ENCODE measurements at places on chromosomes 6 and 20.

- no peak for DNase-seq
Observed at GRCh38 chr6:87925373-87926060, 122.1 kb upstream of the SPACA1 start.

- no peak for DNase-seq
Observed at GRCh38 chr6:28001751-28002150, 44.7 kb downstream of the OR2B6 start.

DNA sequence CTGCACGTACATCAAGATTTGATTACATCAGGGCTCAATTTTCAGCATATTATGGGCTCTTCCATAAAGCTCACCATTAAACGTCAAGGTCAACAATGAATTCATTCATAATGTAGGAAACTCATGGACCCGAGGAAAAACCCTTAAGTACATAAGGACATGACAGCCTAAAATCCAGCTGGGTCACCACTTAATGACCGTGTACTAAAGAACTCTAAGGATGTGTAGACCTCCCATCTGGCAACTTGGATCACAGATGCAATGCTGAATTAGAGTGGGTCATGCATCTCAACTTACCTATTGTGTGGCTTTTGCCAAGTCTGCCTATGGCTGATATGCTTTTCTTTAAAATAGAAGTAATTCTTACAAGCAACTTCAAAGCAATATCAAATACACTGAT lies 26.7 kb upstream of the DEFB112 start:
- no peak for DNase-seq

GRCh38 chr20:44714701-44715498 lies at the start of gene CCN5:
Gene CCN5 (plus strand): TSS chr20:44715369. CDS start chr20:44715391, 22 bp downstream.
- DNase-seq, result no peak

DNA sequence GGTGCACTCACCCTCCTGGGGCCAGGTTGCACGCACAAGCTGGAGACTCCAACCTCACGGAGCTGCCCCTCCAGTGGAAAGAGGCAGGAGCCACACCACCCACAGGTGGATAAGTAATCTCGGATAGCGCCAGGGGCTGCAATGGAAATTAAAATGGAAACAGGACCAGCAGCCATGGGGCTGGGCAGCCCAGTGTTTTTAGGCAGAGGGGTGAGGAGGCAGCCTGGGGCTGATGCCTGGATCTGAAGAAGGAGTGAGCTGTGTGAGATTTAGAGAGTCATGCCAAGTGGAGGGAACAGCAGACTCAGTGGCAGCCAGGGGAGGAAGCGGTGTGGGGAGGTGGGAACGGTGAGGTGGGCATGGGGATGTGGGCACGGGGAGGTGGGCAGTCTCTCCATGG lies 275.6 kb downstream of the SMOC2 start:
- no peak for DNase-seq

- no peak for DNase-seq
Observed at GRCh38 chr20:21518292-21518991, 4.6 kb upstream of the NKX2-2 start.

GRCh38 chr20:37315452-37316110 lies 26.1 kb downstream of the MANBAL start:
- DNase-seq, result no peak

GRCh38 chr6:142728910-142729481 lies 216.0 kb downstream of the HIVEP2 start:
- DNase-seq, result no peak

GRCh38 chr20:51563486-51564332 lies 21.2 kb upstream of the NFATC2 start:
- no peak for DNase-seq

GRCh38 chr6:157684620-157685299 lies 138.3 kb upstream of the SNX9 start:
- no peak for DNase-seq

- no peak for DNase-seq
Observed at GRCh38 chr6:47267301-47267700, 42.4 kb downstream of the TNFRSF21 start.

GRCh38 chr6:31479933-31480535 lies 17.9 kb upstream of the MICB start:
- no peak for DNase-seq

DNA sequence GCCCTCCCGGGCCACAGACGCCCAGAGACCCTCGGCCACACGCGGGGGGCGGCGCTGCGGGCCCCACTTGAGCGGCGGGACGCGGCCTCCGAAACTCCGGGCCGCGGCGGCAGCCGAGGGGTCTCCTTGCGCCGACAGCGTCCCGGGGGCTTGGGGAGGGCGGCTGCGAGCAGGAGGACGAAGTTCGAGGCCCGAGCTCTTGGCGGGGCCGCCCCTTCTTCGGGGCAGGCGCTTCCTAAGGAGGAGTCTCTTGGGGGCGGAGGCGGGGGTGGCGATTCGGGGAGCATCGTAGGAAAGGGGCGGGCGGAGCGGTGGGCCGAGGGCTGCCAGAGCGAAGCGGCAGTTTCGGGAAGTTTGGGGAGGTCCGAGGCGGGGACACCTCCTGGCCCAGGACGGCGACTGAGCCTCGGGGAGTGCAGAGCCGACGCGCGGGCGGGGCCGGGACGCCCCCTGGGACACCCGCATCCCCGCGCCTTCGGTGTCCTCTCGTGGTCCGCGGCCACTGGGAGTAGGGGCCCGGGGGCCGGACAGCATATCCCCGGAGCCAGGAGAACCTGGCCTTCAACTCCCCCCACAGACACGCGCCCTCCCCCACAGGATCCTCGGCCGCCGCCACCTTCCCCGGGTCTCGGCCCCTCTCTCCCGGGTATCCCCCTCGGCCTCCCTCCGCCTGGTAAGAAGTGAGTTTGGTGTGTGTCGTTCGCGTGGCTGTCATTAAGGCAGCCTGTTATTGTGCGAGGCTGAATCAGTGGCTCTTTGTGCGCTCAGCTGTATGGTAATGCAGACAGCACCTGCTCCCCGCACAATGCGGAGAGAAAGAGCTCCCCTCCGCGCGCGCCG lies 613 bp upstream of the DLL1 start:
- no peak for DNase-seq

DNA sequence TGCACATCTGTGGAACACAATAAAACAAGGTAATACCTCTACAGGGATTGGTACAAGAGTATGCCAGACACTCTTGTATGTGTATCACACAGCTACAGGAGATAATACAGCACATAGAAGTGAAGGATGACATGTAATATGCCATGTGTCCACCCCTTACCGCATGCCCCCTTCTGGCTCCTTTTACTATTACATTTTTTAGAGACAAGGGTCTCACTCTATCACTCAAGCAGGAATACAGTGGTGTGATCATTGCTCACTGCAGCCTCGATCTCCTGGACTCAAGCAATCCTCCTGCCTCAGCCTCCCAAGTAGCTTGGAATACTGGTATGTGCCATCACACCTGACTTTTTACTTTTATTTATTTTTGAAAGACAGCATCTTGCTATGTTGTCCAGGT lies 4.2 kb upstream of the NCR3 start:
- DNase-seq, result no peak

DNA sequence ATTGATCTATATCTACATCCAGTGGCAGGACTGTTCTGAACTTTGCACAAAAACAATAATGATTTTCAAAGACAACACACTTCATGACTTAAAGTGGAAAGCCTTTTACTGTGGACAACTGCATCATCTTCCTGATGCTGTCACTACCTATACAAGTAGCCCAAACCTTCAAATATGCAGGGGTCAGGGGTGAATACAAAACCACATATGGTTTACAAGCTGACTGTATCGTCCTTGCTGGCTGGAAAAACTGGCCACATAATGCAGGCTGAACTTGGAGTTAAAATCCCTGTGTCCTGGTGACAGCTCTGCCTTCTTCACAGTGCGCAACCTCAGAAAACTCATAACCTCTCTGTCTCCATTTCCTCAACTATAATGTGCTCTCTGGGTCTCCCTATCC lies 128.9 kb downstream of the GMDS start:
- no peak for DNase-seq

- no peak for DNase-seq
Observed at GRCh38 chr6:152636609-152637295, 410 bp downstream of the SYNE1 start.

DNA sequence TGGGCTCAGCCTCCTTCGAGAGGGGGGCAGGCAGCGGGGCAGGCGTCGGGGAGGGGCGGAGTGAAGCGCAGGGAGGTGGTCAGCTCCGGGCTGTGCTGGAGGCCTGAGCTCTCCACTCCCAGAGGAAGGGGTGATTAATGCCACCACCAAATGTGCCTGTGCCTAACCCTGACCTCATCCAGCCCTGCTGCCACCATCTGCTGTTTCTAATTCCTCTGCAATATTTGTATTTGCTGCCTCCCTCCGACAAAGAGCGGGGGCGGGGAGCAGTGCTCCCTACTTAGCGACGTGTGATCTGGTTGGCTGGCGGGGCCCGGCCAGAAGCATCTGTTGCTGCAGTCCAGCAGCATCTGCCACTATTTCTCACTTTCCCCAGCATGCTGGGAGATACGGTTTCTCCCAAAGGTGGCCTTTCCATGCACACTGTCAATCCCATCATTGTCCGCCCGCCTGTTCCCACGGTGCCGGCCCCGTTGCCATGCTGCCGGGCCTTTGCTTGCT lies 47.0 kb downstream of the DLL1 start:
- no peak for DNase-seq

- no peak for DNase-seq
Observed at GRCh38 chr6:138085839-138086222, 21.4 kb downstream of the PERP start.

- DNase-seq, result no peak
Observed at GRCh38 chr20:7094438-7094997, 327.0 kb downstream of the BMP2 start.

DNA sequence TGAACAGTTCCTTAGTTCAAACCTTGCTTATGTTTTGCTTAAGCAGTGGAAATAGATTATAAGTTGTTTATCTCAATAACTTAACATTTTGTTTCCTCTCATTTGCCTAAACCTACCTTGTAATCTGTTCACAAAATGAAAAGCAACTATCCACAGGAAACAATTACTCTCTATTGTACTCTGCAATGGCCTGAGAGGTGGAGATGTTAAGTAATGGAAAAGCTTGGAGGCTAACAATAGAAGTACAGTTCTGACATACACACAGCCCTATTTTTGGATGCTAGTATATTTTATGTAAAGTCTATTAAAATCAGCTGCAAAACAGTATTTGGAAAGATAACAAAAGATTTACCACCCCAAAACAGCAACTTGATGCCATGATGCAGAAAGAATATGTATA lies 82.1 kb downstream of the TINAG start:
- DNase-seq, result no peak

DNA sequence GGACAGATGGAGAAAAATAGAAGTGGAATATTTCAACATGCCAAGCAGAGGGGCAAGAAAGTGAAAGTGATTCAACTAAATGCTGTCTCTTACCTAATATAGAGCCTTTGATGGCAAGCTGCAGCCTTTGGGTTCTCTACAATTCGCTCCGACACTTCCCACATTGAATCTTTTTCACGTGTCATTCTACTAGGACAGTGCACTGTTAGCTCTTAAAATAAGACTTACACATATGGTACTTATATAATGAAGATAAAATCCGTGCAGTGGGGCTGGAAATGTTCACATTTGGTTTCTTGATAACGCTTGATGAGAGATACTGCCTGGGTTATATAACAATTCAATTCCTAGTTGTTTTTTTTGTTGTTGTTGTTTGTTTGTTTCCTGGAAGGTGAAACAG lies 502.4 kb downstream of the LMBRD1 start:
- DNase-seq, result no peak

GRCh38 chr6:110270165-110270564 lies 88.0 kb downstream of the METTL24 start:
- DNase-seq, result no peak

- no peak for DNase-seq
Observed at GRCh38 chr6:141677598-141678211, 455.0 kb upstream of the GJE1 start.

DNA sequence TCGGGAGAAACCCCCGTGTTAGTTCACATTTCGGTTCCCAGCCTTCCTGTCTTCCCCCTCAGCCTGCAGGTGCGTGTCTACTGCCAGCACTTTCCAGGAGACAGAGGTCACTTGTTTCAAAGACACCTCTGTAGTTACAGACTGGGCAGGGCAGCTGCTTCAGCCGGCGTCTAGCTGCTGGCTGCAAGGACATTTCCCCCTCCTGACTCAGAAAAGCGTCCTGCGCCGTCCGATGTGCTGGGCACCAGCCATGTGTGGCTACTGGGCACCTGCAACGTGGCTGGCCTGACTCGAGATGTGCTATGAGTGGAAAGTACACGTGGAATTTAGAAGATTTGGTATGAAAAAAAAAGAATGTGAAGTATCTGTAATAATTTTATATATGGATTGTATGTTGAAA lies 37.6 kb downstream of the RRBP1 start:
- no peak for DNase-seq

DNA sequence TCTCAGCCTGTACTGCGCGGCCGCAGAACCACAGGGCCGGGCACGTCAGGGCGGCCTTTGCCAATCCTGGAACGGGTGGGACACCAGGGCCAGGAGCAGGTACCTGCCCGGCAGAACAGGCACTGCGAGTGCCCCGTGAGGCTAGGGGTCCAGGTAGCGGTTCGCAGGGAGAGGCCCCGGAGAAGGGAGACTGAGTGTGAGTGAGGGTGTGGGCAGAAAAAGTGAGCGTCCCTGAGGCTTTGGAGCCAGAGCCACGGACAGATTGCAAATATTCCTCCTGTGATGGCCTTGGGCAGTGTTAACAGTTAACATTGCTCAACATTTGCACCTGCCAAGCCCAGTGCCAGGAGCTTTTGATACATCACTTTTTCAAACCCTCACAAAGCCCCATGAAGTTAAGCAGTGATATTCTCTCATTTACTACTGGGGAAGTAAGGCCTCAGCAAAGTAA lies 491 bp downstream of the GNMT start:
- DNase-seq, result no peak

- DNase-seq, result no peak
Observed at GRCh38 chr6:149150801-149151398, 166.6 kb upstream of the TAB2 start.

GRCh38 chr6:157045831-157046454 lies 268.8 kb downstream of the ARID1B start:
- no peak for DNase-seq

DNA sequence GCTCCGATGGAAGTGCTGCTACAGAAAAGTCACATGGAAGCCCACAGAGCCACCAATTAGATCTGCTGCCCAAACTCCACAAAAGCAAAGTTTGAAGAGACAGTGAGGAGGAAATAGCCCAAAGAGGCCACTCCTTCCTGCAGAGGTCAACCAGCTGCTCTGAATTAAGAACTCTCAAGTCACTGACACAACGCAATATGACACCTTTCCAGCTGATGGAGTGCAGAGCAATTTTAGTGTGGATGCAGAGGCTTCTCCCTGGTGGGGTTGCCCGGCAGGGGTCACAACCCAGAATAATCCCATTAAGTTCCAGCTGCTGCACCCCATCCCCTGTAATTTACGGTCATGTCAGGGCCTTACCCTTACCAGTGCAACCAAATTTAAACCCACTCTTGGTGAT lies 361.9 kb upstream of the JARID2 start:
- DNase-seq, result no peak

DNA sequence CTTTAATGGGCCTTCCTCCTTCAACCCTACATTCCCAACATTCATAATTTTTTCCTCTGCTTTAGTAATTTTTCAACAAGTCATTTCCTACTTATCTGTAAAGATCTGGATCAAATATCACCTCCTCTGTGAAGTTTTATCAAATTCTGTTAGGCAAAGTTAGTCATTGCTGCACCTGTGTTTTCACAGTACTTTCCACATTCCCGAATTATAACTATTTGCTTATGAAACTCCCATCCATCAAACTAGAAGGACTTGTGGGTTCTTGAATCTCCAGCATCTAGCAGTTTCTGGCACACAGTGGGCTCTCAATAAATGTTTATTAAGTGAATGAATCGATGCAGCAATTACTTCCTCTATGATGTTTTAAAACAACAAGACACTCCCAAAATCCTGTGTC lies 257.6 kb downstream of the HDGFL1 start:
- DNase-seq, result no peak

- DNase-seq, result no peak
Observed at GRCh38 chr20:62772619-62772989, 23.7 kb upstream of the MRGBP start.

- DNase-seq, result no peak
Observed at GRCh38 chr6:2760882-2761842, 4.0 kb upstream of the WRNIP1 start.

Measured in cortex of kidney (tissue), 1 donor.